ENCODE measurements at places on chromosomes 7 and 10.

DNA sequence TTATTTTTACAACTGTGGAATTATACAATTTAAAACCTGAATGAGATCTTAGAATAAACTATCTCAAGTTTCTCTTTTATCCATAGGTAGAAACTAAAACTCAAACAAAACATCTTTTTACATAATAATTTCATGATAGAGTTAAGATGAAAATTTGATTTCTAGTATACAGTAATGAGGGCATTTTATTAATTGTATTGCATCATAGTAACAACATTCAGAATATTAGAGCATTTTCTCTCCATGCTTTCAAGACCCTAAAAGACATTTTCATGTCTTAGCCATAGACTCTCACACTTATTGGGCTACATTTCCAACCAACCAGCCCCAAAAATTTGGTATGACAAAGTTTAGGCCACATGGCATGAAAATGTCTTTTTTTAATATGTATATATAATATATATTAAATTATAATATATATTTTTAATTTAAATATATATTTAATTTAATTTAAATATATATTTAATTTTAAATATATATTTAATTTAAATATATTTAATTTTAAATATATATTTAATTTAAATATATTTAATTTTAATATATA lies 195.7 kb upstream of the STEAP1 start:
- no peak for DNase-seq

- no peak for DNase-seq
These were observed 75.6 kb upstream of the MGMT start for GRCh38 chr10:129391464-129391863.

GRCh38 chr7:148963583-148964482 lies 64.5 kb downstream of the PDIA4 start:
- DNase-seq, result no peak

DNA sequence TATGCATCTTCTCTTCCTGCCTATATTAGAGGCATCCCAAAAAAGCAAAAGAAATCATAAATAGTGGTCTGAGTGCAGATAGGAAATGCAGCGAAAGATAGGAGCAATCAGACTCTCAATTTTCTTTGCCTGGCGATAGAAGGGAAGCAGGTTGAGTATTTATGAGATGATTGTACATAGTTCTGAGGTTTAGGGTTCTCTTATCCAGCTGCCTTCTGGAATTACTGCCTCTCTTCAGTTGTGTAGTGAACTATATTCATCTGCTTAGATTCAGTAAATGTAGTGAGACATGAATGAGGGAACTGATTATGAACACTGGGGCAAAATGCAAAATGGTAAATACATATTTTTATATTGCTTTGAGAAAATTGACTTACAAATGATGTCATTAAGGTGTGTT lies 93.0 kb upstream of the CYP26C1 start:
- DNase-seq, result no peak

DNA sequence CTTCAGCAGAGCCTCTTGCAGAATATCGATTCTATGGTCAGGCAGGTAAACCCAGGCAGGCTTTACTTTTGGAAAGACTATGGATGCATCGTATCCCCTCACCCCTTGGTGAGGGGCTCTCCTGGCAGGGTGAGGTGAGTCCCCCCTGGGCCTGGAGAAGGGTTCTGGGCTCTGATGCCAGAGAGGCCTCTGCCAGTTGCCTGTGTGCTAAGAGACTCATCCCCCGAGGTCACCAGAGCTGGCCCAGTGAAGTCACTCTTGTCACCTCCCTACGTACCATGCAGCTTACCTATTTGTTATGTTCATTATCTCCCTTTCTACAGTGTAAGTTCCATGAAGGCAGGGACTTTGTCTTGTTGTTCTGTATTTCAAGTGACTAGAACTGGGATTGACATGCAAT lies 51.3 kb downstream of the TSPAN15 start:
- DNase-seq, result no peak

DNA sequence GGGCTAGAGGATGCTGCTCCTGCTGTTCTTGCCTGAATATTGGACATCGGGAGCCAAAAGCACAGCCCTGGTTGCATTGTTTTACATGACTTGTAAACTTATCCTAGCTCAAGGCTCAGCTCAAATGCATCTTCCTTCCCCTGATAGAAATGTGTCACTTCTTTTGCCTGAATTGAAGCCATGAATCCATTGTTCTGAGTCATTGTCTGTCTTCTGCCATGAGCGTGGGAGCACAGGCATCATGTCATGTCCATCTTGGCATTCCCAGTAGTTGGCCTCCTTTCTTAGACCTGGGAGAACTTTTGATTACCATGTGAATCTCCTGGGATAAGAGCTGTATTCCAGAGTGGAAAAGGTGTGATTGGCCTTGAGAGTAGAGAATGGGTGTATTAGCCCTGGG lies 54.1 kb upstream of the OPN4 start:
- no peak for DNase-seq

- no peak for DNase-seq
These were observed 110.6 kb downstream of the RAB11FIP2 start for GRCh38 chr10:117936141-117936540.

DNA sequence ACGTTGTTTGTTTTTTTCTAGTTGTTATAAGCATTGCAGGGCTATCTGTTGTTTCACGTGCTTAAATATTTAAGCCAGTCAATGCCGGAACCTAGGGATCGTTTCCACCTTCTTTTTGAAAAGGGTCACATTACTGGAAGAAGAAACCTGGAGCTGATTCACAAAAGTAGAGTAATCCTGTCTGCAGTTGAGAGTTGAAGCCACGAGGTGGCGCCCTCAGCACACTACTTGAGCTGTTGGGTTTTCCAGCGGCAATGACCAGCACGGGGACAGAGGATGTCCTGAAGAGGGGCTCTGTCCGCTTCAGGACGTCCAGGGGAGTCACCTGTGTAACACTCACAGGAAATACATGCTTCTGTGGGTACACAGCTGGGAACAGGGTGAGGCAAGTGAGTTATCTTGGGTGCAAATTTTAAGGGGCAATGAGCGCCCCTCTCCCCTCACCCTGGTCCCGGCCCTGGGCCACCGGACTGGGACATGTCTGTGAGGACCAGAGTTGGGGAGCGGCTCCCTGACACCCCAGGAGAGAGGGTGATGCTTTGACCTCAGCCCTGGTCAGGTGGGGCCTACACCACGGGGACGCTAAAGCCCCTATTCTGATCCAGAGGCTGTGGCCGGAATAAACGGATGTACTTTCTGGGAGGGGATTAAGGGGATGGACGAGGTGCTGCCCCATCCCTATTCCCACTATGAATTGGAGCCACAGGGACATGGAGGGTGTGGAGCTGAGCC lies 26.3 kb upstream of the WDFY4 start:
- DNase-seq, result no peak

GRCh38 chr7:3733541-3734140 lies 432.6 kb downstream of the SDK1 start:
- DNase-seq, result no peak

DNA sequence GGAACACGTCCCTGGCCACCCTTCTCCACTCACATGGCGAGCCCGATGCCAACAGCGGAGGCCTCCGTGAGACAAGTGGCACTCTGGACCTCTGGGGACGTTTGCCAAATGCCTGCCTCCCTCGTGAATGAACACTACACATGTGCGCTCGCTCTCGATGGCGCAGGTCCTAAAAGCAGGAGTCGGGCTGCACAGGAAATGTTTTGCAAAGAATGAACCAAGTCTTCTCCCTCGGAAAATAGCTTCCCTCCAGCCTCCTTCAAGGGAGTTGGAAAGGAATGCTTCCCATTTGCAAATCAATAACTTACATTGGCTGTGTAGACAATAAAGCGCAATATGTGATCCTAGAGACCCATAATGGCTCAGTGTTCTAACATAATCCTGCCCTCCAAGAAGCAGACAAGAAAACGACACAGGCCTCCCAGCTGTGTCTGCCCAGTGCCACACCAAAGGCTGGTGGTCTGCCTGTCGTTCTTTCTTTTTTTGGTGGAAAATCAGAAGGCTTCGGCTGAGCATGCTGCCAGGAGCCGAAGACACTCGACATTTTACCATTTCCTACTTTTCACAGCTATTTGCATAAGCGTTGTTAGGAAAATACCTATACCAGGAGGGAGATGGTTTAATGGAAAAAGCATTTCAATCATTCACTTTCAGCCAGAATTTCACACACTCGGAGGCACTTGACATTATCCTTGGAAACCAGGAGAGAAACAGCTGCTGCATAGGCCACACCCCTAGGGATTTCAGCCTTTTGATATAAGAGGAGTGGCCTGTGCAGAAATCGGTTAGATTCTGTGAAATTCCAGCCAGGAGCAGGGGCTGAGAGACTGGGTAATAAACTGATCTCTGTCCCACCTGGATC lies 38.4 kb downstream of the ATXN7L1 start:
- DNase-seq, result no peak

- no peak for DNase-seq
These were observed 56.5 kb downstream of the COL1A2 start for GRCh38 chr7:94451187-94451586.

DNA sequence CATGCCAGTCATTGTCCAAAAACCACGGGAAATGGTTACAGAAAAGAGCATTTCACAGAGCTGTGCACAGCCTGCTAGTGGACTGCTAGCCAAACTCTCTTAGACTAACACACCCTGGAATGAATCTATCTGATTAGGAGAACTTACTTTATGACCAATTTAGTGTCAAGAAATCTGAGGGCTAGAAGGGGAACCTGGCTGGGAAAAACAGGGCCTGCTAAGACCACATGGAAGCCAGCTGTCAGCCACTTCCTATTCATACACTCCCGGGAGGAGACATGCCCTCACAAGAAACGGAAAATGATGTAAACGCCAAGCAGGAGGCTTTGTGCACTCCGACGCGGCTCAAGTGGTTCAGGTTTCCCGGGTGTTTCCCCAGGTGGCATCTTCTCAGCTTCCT lies 54.8 kb downstream of the MPP7 start:
- DNase-seq, result no peak

DNA sequence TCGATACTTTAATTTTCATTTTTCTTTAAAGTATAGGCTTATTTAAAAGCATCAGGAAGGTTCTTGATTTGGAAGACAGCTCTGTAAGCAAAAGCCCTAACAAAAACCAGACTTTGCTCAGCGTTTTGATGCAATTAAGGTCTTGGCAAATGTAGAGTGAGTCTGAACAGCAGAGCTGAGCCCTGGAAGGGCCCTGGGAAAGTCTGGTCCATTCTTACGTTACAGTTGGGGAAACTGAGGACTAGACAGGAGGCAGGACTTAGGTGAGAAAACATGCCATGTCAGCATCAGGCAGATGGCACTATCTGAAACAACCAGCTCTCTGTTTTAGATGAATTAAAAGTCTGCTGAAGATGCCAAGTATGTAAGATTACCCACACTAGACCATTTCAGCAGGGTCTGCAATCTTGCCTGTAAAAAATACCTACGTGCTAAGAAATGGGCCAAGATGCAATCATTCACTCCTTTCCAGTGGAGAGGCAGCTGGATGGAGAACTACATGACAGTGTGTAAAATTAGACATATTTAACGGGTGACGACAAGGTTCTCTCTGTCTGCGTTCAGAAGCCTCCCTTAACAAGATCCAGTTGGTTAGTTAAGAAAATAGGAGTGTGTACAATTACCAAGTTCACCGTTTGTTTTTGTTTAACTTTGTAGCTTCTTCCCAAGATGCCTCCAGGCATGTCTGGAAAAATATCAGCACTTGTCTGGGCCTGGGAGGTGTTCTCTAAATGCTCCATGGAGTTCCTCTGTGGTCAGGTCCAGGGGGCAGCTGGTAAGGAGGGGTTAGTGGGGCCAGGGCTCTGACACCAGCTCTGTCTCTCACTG lies 502.3 kb upstream of the ZMIZ1 start:
- no peak for DNase-seq

GRCh38 chr10:92241501-92241900 lies 49.4 kb downstream of the CPEB3 start:
- DNase-seq, result no peak

DNA sequence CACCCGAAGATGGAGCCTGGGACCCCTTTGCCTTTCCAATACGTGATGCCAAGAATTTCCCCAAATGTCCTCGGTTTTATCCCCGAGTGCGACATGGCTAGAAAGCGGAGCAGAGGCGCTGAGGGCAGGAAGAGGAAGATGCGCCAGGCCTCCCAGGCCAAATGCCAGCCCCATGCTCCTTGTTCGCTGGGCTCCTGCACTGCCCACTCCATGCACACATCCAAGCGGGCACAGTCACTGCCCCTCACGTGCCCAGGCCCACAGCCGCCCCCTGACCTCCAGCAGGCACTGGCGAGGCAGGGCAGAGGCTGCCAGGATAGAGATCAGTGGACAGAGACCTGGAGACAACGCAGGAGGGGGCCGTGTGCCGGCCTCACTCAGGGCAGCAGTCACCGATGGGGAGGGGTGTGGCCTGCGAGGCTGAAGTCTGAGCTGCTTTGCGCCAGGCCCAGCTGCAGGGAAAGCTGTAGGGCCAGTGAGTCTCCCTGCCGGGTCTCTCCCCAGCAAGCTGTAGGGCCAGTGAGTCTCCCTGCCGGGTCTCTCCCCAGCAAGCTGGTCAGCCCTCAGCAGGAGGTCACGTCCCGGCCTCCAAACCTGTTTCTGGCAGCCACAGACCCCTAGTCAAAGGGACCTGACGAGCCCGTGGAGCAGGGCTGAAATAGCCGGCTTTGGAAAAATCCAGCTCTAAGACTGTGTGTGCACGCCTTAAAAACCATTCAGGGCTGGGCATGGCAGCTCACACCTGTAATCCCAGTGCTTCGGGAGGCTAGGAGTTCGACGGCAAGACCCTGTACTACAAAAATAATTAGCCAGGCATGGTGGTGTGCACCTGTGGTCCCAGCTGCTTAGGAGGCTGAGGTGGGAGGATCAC lies 100.6 kb upstream of the DIP2C start:
- no peak for DNase-seq

DNA sequence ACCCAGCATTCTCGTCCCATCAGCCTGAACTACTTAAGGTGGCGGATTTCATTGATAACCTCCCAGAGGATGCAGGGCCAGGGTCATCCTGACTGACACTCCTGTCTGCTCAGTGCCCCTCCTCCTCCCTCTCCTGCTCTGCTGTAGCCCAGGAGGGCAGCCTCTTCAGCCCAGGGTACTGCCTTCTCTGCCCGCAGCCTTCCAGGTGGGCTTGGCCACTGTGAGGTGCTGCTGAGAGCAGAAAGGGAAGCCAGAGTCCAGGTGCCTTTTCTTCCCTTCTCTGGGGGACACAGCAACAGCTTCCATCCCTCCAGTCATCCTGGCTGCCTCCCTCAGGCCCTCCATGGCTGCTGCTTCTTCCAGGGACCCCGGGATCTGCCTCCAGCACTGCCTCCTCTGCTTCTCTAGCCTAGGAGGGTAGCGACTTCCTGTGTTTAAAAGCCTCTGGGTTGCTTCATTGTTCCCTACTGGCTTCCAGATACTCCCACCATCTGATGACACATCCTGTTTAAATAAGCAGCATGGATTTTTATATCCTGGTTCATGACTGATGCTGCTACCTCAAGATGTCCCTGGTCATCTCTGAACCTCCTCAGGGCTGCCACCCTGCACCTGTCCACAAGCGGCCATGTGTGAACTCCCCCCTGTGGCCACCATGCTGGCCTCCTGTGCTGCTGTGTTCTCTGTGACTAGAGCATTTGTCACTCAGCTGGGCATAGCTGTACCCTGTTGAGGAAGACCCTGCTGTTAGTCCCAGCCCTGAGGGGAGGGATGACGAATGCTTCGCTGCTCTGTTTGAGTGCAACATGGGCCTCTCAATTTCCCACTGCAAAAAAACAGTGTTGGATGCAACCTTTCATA lies 55.8 kb downstream of the AKR1C4 start:
- no peak for DNase-seq

- DNase-seq, result no peak
These were observed 149.6 kb upstream of the TCERG1L start for GRCh38 chr10:131461093-131461492.
